ENCODE measurements at places on chromosomes 3 and 15. TPM values are rescaled to one million over a fixed set of nuclear protein-coding genes. Genes with fewer than 3 reads are reported as not detected.

Gene TEX9
- 27.3 TPM for total RNA-seq

Gene GOLGA8G
- not detected for total RNA-seq

Gene TMEM108
- total RNA-seq, result 18.3 TPM

Gene DNAJA4
- 29.8 TPM for total RNA-seq

Gene SEMA5B
- 9.0 TPM for total RNA-seq

Gene LRRC34
- 5.3 TPM for total RNA-seq

Gene C3orf85
- total RNA-seq, result not detected

Gene GHSR
- 0.82 TPM for total RNA-seq

Gene ATP8B4
- 6.9 TPM for total RNA-seq

Gene SLC22A14
- total RNA-seq, result under 0.01 TPM

Gene PCOLCE2
- 6.9 TPM for total RNA-seq

Gene GABRR3
- total RNA-seq, result not detected

Gene LIPC
- not detected for total RNA-seq

Gene HGD
- total RNA-seq, result under 0.01 TPM

Gene CMTM8
- 0.41 TPM for total RNA-seq

Gene CACNA2D2
- total RNA-seq, result 2.4 TPM

Gene INSYN1
- total RNA-seq, result 26.1 TPM

Gene ADAMTS7
- 8.6 TPM for total RNA-seq

Gene NR1D2
- total RNA-seq, result 39.5 TPM

Gene SLC24A5
- 0.41 TPM for total RNA-seq

Gene KIAA1143
- 33.8 TPM for total RNA-seq

Gene TP53BP1
- 157 TPM for total RNA-seq

Gene H1-8
- not detected for total RNA-seq

Gene CPLX3
- total RNA-seq, result 0.82 TPM

Gene AP3B2
- 55.8 TPM for total RNA-seq

Gene SI
- total RNA-seq, result not detected

Gene SERPINI2
- total RNA-seq, result 0.41 TPM

Gene FAM107A
- 15.5 TPM for total RNA-seq

Gene PROK2
- total RNA-seq, result 3.7 TPM

Gene LRTM1
- total RNA-seq, result not detected

Gene ITIH1
- not detected for total RNA-seq

Gene CHRM5
- 0.41 TPM for total RNA-seq

Gene HTR3E
- total RNA-seq, result not detected

Gene UACA
- total RNA-seq, result 22.0 TPM

Gene SPCS1
- total RNA-seq, result 39.9 TPM

Gene CAND2
- 11.4 TPM for total RNA-seq

Gene C3orf22
- not detected for total RNA-seq

Measured in frontal cortex (tissue), 4 donors.